ENCODE measurements at places on chromosomes 6 and 20.

- DNase-seq: no peak
Observed at GRCh38 chr6:100482698-100483097, 18.0 kb upstream of the SIM1 start.

DNA sequence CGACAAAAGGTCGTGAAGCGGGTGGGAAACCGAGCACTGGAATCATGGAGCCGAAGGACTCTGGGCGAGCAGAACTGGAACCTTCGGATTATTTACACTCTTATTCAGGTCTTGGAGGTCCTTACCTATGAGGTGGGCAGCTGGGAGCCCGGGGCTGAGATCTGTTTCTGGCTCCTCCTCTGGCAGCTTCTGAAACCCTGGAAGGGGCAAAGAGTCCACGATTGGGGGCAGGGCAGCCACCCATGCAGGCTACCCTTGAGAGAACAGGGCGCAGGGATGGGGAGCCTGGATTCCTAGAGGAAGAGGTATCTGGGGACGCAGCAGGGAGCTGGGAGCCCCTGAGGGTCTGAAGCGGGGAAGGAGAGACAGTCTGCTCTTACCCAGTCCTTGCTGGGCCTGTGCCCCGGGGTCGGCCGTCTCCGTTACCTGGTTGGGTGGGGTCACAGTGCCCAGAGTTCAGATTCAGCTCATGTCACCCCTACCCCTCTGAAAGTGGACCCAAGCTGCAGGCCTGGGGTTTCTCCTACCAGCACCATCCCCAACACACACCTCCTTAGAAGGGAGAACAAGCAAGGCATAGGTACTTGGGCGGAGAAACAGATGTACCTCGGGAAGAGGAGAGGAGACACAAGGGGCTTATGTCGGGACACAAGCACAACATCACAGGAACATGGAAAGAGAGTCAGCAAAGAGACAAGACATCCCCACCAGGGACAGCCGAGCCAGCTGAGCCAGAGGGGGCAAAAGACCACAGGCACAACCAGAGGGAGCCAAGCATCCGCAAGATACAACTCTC lies 592 bp downstream of the LTB start:
- peak; percentile 27 for DNase-seq

- DNase-seq: no peak
Observed at GRCh38 chr6:112636650-112637262, 289.6 kb downstream of the RFPL4B start.

GRCh38 chr20:39944861-39945260 lies 744.2 kb downstream of the MAFB start:
- no peak for DNase-seq

GRCh38 chr6:155635416-155635815 lies 179.8 kb upstream of the NOX3 start:
- DNase-seq: no peak

DNA sequence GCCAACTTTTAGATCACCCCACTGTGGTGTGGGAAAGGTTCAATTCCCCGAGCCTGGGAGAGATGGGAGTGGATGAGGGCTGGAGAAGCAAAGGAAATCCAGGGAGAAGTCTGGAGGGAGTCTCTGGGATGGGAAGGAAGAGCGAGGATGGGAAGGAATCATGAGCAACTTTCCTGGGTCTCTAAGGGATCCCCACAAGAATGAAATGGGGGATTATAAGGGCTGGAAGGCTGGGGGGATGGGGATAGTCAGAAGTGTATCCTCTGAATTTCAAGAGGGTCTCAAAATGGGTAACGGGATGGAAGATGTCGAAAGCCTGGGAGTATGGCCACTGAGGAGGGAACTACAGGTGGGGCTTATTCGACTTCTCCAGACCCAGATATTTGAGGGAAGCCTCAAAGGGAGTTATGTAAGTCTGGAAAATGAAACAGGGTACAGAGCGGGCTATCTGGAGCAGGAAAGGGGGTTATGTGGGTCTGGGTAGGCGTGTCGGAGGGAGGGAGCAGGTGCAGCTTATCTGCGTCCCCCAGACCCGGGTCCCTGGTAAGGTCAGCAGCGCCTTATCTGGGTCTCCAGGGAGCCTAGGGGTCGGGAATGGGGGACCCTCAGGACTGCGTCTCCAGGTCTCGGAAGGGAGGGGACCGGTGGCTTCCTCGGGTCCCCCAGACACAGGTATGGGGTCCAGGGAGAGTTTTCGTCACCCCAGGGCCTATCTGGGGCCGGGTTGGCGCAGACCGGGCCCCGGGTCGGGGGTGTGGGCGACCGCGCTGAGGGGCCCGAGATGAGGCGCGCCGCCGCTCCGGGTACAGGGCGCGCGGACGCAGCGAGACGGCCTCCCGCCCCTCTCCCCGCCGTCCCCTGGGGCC lies 550 bp downstream of the PLAGL2 start:
- no peak for DNase-seq

DNA sequence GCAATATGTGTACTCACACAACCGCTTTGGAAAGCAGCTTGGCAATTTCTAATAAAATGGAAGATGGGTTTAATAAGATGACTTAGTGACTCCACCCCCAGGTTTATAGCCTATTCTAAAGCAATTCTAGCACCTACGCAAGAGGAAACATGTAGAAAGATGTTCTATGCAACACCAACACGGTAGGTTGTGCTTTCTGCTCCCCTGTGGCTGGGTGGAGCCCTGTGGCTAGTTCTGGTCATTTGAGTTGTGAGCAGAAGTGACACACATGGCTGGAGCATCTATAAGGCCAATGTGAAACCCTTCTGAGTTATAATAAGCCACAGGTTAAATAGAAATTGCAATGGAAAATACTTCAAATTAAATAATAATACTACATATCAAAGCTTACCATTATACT lies 310.7 kb downstream of the CD83 start:
- DNase-seq: no peak

DNA sequence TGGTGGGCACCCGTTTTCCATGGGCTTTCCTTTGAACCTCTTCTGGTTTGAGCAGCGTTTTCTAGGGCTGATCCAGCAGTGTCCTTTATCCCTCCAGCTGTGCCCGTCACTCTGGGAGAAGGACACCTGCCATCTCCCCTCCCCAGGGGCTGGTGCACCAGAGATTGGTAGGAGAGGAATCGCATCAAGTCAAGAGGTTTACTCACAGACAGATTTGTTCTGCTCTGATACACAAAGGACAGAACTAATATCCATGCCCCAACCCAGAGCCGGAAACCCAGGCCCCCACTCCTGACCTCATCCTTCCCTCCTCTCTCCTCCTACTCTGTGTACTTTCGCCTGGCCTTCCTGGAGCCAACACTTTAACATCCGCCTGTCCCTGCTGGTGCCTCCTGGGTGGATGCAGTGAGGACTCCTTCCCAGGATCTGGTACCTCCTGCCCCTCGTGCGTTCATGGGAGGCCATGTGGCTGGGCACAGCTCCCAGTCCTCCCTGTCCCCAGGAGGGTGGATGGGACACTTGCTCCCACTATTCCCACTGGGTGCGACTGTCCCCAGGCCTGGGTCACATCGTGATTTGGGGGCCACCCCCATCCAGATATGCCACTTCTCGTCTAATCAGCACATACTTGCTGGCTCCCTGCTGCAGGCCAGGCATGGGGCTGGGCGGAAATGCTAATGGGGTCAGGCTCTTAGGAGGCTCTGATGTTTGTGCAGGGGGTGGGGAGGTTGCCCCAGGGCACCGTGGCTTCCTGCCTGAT lies 286.3 kb downstream of the CDH4 start:
- no peak for DNase-seq

DNA sequence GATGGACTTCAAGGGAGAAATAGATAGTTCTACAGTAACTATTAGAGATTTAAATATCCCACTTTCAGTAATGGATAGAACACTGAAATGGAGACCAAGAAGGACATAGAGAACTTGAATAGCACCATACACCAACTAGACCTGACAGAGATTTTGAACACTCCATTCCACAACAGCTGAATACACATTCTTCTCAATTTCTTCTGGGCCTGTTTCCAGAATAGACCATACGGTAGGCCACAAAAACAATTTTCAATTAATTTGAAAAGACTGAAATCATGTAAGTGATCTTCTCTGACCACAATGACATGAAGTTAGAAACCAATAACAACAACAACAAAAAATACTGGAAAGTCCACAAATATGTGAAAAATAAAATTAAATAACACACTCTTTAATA lies 979.1 kb upstream of the FLRT3 start:
- DNase-seq: no peak

DNA sequence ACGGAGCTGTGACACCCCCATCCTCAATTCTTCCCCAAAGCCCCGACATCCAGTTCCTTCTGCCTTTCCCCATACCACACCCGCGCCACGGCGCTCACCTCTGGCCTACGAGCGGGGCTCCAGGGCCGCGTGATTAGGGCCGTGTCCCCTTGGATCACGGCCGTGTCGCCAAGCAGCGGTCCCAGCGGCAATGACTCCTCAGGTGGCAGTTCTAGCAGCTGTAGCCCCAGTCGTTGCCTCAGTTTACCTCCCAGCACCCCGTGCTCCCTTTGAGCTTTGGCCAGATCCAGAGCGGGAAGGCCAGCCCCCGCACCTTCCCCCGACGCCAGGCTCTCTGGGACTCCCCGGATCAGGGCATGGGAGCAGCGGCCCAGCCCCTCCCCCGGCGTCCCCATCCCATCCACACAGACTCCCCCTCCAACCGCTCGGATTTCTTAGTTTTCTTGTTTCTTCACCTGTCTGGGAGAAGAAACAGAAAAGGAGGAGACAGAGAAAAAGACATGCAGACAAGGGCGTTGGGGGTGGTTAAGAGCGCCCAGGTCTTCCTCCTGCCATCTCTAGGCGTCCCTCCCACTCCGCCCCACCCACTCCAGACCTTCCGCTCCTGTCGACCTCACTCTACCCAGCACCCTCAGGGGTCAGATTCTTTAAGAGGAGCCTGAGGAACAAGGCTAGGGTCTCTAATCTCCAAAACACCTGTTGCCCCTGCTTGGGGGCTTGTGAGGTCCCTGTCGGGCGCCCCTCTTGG lies at the start of gene DDAH2:
DDAH2 (minus strand) TSS at position 533 of the 748 bp plus-strand sequence; CDS start at position 395, 138 bp downstream.
- DNase-seq: no peak

DNA sequence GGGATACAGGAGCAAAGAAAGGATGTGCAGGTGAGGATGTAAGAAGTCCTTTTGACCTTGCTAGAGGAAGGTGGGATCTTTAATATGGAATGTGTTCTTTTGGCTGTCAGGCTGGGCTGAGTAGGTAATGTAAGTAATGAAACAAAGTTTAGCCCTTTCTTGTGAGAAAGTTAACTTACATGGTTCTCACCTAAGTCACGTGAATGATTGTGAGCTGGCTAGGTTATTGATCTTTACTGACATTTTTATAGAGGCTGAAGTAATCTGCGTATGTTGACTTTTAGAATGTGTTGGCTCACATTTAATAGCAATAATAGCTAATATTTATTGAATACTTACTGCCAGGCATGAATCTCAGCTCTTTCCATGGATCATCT lies 2.6 kb downstream of the TOP1 start:
- no peak for DNase-seq

DNA sequence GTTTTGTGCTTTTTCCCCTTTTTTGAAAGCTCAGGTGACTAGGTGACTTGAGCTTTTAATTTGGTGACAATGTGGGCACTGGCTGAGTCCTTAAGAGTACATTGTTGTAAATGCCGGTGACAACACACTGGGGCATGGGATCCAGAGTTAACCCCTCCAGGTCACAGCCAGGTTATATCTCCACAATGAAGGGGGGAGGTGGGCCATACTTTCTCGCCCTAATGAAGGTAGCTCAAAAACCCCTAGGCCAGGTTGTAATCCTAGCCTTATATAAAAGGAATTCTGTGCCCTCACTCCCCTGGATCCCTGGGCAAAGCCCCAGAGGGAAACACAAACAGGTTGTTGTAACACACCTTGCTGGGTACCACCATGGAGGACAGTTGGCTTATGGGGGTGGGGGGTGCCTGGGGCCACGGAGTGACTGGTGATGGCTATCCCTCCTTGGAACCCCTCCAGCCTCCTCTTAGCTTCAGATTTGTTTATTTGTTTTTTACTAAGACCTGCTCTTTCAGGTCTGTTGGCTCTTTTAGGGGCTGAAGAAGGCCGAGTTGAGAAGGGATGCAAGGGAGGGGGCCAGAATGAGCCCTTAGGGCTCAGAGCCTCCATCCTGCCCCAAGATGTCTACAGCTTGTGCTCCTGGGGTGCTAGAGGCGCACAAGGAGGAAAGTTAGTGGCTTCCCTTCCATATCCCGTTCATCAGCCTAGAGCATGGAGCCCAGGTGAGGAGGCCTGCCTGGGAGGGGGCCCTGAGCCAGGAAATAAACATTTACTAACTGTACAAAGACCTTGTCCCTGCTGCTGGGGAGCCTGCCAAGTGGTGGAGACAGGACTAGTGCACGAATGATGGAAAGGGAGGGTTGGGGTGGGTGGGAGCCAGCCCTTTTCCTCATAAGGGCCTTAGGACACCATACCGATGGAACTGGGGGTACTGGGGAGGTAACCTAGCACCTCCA lies 2.2 kb upstream of the VEGFA start:
- DNase-seq: no peak

Measured in dorsolateral prefrontal cortex (tissue), 122 donors.